ENCODE measurements at places on chromosomes 1 and 21. TPM values are rescaled to one million over a fixed set of nuclear protein-coding genes. Genes with fewer than 3 reads are reported as not detected.

DNA sequence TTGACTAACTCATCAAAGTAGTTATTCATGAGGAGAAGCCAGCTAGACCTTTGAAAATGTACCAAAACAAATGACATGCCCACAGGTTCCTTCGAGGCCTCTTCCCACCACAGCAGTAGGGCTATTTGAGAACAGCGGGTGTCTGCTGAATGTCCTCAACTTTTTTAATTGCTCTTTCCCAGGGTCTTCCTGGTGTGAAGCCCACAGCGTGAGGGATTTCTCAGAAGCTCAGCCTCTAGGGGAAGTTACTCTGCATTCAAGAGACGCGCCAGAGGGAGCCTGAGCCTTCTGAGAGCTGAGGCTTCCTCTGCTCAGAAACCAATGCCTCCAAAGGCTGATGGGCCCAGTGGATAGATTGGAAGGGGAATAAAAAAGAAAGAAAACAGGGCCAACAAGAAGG lies 153.6 kb downstream of the OLFM3 start:
- DNase-seq = no peak

- no peak for DNase-seq
These were observed 298.8 kb upstream of the LYPLAL1 start for GRCh38 chr1:218874801-218875400.

DNA sequence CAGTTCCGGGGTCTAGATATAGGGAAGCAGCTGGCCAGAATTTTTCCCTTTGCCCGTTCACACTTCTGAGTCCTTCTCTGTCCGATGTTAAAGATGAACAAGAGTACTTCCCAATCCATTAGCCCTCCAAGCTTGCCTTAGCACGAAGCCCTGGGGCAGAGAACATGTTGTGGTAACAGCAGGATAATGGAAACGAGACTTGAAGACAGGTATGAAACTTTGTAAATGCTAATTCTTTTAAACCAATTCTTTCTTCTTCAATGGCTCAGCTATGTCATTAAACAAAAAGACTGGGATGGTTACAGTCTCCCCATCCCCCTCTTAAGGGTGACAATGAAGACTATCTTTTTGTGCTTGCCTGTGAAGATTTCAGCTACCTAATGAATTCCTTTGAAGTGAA lies 218.5 kb downstream of the PLA2G4A start:
- no peak for DNase-seq

ADGRB2 gene
- 3.9 TPM for total RNA-seq
